ENCODE measurements at places on chromosomes 1 and 21.

DNA sequence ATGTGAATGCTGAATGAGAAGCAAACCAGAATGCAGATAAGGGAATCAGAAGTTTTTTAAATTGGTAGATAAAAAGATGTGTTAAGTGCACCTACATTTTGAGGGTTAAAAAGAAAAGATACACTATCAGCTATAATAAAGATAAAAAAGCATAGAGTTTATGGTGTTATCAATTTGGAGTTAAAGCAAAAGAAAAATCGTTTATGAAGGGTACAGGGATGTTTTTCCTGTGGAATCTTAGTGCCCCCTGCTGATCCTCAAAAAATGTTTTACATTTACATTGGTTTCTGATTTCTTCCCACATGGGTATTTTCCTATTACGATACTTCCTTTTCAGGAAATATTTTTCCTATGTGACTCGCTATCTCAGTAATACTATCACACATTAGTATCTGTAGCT lies 293.5 kb downstream of the MRPL39 start:
- DNase-seq, result peak; percentile 10

- DNase-seq, result no peak
Measured at GRCh38 chr1:92509619-92510018, 22.9 kb upstream of the GFI1 start.

DNA sequence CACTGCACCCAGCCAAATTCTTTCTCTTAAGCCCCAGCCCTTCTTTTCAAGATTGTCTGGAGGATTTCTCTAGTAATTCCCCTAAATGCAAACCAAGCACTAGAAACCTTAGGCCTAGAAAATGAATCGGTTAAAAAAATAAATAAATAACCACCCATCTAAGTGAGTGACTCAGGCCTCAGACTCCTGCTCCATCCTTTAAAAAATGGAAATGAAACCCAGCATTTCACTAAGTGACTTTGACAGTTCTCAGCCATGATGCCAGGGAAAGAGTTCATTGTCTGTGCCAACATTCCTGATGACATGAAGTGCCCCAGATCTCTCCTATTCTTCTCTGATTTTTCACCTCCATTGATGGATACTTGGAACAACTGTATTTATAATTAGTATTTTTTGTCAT lies 415.2 kb upstream of the DAB1 start:
- DNase-seq, result peak; percentile 6

DNA sequence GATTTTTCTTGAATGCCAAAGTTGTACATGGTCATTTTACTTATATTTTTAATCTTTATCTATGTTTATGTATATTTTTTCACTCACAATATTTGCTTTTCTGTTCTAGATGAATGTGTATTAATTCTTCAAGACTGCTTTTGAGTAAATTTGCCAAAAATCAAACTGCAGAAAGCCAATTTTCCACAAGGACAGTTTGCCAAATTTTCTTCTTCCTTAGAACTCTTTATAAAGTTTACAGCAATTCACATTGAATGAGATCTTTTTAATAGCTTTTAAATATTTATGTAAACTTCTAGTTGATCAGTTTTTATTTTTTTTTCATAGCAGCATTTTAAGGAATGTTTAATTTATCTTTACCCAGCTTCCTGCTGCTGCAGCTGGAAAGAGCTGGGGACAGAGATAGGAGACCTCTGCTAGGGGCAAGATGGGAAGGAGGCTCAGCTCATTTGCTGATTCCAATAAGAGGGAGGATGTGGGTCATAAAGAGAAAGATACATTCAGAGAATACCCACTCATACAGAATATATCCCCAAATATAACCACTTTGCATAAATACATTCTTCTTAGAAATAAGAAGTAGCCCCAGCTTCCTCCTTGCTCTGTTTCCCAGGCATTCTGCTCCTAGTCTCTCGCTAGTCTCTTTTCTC lies 93.0 kb downstream of the ODF2L start:
- DNase-seq, result no peak

DNA sequence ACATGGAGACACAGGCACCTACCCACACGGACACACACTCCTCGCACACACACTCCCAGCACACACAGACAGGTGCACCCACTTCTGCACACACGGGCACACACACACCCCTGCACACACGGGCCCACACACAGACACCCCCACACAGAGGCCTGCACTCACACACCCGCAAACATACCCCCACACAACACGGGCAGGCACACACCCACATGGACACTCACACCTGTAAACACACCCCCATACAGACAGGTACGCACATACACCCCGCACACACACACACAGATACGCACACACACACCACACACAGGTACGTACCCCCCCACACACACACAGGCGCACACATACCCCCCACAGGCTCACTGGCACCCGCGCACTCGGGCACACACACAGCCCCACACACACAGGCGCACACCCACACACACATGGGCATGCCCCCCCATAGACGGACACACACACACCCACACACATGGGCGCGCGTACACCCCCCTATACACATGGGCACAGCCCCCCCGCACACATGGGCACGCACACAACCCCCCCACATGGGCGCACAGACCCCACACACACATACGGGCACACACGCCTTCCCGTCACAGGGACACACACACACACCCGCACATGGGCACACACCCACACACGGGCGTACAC lies 6.1 kb downstream of the ATAD3A start:
- DNase-seq, result no peak

GRCh38 chr1:9066945-9067807 lies 2.3 kb downstream of the SLC2A5 start:
- peak; percentile 90 for DNase-seq

- DNase-seq, result no peak
Measured at GRCh38 chr1:9167638-9168037, 38.7 kb upstream of the GPR157 start.

DNA sequence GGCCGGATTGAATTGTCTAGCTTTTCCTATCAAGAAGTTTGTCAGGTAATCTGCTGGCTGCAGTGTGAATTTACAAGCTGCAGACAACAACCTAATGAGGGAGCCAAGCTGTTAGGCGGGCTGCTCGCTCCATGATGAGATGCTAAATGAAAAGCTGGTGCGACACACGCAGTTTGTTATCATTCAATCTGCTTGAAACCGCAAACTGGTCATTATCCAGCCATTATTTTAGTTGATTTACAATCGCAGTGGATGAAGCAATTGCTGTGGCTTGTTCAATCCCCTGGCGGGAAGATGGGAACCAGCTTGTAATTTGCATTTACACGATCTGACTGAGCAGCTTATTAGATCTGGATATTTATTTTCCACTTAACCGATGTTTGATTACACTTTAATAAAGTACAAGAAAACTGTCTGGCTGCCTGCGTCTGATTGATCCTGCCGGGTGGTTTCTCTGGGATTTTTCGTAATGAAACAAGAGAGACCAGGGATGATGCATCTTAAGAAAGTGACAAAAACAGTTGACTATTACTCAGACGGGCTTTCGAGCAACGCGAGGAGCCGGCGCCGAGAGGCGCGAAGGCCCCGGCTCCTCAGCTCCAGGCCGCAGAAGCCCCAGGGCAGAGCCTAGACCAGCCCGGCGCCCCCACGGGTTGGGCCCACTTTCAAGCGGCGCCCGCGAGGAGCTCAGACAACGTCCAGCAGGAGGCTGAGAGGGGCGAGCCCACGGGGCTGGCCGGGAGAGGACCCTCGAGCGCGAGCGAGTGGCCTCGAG lies 118.0 kb upstream of the BARHL2 start:
- peak; percentile 17 for DNase-seq

DNA sequence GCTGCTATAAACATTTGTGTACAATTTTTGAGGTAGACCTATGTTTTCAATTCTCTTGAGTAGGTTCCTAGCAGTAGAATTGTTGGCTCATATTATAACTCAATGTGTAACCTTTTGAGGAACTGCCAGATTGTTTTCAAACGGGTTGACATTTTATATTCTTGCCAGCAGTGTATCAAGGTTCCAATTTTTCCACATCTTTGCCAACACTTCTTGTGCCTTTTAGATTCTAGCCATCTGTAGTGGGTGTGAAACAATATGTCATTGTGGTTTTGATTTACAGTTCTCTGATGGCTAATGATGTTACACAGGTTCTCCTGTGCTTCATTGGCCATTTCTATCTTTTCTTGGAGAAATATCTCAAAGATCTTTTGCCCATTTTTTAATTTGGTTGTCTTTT lies 36.4 kb downstream of the MAP3K7CL start:
- DNase-seq, result no peak

DNA sequence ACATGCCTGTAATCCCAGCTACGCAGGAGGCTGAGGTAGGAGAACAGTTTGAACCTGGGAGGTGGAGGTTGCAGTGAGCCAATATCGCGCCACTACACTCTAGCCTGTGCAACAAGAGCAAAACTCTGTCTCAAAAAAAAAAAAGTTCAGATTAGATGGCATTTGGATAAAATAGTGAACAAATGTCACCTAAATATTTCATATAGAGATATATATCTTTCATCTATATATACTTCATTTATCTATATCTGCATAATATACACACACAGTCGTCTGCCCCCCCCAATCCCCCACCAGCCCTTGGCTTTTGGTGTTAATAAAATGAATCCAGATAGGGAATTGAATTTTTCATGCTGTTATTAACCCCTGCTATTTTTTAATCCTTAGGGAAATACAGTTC lies 5.0 kb downstream of the PPP1R15B start:
- no peak for DNase-seq

DNA sequence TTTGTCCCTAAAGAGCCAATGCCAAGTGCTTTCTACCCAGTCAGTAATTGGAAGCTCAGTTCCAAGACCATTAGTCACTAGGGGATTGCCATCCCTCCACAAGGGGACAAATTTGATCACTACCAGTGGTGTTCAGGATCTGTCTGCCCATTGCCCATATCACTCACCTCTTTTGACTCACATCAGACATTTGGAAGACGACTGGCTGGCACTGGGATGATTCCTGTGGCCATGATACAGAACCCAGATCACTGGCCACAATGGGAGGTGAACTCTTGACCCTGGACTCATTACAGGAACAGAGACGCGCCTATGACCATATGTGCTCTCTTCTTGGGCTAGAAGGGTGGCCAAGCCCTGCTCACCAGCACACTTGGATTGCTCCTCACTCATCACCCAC lies 71.0 kb downstream of the COLGALT2 start:
- DNase-seq, result no peak

- no peak for DNase-seq
Measured at GRCh38 chr1:51061231-51061918, 40.7 kb upstream of the C1orf185 start.

- DNase-seq, result no peak
Measured at GRCh38 chr1:93692451-93692861, 10.8 kb upstream of the BCAR3 start.

GRCh38 chr1:198637157-198637556 lies 1.7 kb upstream of the PTPRC start:
- no peak for DNase-seq

GRCh38 chr1:227066999-227067398 lies 126.9 kb downstream of the COQ8A start:
- no peak for DNase-seq

DNA sequence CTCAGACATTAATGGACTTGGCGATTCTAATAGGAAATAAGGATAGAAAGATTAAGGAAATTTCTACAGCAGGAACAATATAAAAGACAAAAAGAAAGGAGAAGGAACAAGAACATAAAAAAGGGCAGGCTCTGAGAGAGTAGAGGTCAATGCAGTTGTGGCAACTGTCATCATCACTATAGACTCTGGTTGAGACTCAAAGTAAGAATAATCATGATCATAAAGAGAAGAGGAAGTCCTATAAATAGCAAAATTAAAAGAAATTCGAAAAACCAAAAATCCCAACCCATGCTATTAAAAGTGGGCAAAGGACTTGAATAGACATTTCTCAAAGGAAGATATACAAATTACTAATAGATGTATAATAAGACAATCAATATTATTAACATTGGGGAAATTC lies 14.4 kb upstream of the XCL1 start:
- no peak for DNase-seq

GRCh38 chr1:62282909-62283755 lies 36.1 kb downstream of the KANK4 start:
- DNase-seq, result no peak

DNA sequence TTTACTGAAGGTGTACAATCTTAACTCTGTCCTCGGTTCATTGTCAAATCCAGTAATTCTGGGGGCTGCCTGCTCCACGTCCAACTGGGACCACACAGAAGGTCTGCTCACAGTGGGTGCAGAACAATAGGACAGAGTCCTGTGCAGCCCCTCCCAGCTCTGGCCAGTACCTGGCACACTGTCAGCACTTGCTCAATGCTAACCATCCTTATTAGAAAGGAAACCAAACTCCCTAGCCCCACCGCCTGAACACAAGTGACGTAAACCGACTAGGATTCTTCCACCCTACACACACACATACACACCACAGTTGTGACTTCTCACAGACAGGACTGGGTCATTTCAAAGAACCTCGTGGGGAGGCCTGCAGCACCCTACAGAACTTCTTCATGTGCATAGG lies 5.2 kb downstream of the BCAR3 start:
- DNase-seq, result no peak

DNA sequence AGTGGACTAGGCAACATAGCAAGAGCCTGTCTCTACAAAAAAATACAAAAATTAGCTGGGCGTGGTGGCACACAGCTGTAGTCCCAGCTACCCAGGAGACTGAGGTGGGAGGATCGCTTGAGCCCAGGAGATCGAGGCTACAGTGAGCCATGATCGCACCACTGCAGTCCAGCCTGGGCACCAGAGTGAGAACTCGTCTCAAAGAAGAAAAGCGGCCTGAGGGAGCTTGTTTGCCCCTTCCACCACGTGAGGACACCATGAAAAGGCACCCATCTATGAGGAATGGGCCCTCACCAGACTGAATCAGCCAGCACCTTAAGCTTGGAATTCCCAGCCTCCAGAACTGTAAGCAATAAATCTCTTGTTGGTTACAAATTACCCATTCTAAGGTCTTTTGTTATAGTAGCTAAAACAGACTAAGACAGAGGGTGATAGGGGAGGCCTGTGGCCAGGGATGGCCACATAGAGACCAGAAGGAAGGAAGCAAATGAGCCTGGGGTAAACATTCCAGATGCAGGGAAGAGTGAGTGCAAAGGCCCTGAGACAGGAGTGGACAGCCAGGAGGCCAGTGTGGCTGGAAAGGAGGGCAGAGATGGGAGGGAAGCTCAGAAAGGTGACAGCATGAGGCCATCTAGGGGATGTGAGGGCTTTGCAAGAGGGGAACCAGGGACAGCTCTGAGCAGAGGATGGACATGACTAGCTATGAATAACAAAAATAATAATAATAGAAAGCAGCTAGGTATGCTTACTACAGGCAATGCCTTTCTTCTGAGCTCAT lies 120.1 kb downstream of the MATN1 start:
- DNase-seq, result no peak

DNA sequence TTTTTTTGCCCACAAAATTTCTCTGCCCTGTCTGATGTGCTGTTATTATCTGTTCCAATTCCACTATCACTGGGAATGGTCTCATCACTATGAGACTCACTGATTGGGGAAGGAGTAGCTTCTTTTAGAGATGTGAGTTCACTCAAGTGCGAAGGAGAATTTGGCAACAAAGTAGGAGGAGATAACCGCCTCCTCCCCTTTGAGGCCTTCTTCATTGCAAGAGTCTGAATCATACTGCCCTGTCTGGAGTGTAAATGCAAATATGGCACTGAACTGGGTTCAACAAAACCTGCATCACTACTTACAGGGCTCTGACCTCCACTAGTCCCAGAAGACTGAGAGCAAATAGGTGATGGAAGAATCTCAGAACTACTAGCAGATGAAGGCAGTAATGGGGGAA lies 83.4 kb downstream of the ASH1L start:
- peak; percentile 20 for DNase-seq

- DNase-seq, result no peak
Measured at GRCh38 chr21:43196826-43197225, 28.0 kb downstream of the CRYAA start.

Data from AG08396 (cell line).